ENCODE measurements at places on chromosomes 11 and 22.

DNA sequence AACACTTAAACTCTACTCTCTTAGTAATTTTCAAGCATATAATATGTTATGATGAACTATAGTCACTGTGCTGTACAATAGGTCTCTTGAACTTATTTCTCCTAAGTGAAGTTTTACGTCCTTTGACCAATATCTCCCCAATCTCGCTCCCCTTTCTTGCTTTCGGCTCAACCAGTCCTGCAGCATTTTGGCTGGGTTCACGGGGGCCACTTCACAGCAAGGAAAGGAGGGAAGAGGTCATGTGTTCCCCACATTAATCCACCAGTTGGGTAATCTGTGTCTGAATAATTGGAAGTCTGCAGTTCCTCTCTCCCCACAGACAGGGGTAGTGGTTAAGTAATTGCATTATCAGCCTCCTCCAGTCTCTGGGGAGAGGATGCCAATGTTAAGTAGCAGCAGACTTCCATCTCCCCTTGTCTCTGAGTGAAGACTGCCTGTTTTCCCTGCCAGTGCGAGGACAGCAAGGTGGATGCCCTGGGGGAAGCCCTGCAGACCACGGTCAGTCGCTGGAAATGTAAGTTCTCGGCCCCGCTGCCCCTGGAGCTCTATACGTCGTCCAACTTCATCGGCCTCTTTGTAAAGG lies 59.2 kb upstream of the CRTAM start:
- no peak for DNase-seq

DNA sequence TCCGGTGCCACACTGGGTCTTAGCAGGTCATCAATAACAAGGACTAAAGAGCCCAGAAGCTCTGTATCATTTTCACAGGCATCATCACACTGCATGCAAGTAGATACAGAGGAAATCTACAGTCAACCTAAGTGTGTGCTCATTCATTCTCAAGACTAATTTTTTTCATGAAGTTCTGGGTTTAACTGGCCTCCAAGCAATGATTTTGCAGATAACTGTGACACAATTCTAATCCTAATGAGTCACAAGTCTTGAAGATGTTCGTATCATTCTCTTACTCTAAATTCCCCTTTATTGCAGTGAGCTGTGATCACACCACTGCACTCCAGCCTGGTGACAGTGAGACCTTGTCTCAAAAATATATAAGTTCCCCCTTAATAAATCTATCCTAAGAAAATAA lies 2.5 kb downstream of the OR52W1 start:
- no peak for DNase-seq

DNA sequence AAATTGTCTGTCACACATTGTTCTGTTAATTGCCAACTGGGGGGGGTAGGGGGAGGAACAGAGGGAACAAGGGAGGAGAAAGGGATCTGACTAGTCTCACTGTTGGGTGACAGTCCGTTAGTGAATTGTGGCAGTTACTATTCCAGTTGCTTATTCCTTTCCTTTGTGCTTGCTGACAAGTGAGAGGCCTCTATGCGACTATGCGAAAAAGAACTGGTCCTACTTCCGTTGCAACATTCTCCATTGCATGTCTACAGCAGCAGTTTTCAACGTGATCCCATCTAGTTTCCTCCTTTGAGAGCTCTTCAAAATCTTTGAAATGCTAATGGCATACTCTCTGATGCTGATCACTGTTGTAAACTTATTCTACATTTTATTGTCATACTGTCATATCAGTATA lies 672.2 kb downstream of the LRRC4C start:
- no peak for DNase-seq

- DNase-seq, result no peak
These were observed 7.5 kb downstream of the DIXDC1 start for GRCh38 chr11:111944651-111945051.

DNA sequence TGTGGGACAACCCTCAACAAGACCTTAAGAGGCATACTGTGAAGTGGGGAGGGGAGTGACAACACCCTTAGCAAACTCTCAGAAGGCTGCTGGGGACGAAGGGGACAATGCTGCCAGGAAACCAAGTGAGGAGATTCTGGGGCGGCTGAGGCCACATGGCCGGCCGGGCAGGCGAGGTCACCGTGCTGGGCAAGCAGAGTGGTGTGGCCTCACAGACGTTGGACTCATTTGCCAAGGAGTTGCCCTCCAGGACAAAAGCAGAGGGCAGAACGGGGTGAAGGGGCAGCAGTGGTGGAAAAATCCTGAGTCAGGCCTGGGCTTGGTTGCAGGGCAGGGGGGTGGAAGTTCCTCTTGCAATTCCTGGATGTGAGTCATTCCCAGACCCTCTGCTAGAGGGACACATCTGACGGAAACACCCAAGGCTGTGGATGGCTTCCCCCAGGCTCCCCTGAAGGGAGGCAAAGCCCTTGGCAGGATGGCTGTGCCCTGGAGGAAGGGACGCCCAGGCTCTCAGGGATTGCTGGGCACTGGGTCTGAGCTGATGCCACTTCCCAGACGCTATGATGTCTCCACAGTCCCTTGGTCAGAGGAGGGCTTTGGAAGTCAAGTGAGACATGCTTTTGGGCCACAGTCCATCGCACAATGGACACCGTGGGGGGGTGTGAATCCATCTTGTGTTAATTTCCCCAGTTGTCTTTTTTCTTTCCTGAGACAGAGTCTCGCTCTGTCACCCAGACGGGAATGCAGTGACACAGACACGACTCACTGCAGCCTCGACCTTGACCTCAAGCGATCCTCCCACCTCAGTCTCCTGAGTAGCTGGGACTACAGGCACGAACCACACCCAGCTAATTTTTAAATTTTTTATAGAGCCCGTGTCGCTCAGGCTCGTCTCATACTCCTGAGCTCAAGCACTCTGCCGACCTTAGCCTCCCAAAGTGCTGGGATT lies 16.2 kb upstream of the SHANK3 start:
- no peak for DNase-seq

- DNase-seq, result no peak
These were observed at the start of gene BACE1-AS for GRCh38 chr11:117290809-117291396. BACE1-AS (plus strand) TSS chr11:117291346.

DNA sequence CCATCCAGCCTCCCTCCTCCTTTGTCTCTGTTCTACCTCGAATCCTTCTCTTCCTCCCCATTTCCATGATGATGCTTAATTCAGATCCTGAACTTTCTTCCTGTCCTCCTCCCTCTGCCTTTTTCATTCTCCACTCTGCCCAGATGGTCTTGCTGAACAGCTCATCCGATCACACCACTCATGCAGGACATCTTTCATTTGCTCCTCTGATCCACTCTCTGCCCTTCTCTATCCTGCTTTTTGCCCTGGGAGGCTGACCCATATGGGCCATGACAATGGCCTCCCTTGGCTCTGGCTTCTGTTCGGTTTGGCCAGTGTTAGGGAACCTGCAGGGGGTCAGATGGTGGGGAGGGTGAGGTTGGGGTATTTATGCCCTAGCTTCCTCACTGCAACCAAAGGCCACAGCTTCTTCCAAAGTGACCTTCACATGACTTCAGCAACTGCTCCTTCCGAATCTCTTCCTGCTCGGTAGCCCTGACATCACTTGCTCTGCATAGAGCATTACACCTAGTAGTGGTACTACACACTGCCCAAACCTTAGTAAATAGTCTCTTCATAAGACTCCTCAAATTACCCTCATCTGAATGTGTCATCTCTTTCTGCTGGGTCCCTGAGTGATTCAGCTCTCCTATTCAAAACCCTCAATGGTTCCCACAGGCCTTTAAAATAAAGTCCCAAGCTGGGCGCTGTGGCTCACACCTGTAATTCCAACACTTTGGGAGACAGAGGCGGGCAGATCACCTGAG lies 32.7 kb upstream of the MICAL2 start:
- DNase-seq, result no peak

GRCh38 chr11:128171506-128171905 lies 415.9 kb downstream of the ETS1 start:
- DNase-seq, result no peak

DNA sequence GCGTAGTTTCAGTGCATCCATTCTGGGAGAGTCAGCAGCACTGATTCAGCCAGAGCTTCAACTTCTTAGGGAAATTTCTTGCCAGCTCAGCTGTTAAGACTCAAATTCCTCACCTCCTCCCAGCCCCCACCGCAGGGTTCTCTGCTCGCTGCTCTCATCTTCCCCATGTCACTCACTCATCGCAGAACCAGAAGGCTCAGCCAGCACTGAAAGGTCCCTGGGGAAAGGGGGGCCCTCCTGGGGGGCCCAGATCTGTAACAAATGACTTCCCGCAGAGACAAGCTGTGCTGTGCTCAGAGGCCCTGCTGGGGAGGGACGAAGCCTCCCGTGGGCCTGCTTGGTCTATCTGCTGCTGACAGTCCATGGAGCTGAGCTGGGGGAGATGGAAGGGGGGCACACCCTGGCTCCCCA lies 220.6 kb downstream of the NTM start:
- no peak for DNase-seq

GRCh38 chr22:38051261-38051660 lies 5.9 kb upstream of the PICK1 start:
- DNase-seq, result no peak

DNA sequence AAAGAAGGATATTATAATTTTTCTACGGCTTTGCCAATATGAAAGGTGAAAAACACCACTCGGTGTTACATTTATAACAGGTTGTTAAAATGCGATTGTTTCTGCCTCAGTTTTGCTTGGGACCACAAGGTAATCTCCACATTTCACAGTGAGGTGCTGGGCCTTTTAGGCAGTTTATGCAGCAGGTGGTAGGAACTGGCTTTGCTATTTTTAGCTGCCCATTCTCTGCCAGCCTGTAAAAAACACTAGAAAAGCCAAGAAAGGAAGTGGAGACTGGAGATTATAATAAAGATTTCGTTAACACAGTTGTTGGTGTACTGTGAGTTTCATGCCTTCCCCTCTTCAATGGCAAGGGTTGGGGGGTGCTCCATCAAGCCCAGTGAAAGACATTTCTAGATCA lies 8.0 kb upstream of the MRPL16 start:
- DNase-seq, result no peak

- no peak for DNase-seq
These were observed 906.7 kb upstream of the CHORDC1 start for GRCh38 chr11:91129596-91129995.

- DNase-seq, result no peak
These were observed 7.9 kb upstream of the CYTH4 start for GRCh38 chr22:37274380-37274862.

DNA sequence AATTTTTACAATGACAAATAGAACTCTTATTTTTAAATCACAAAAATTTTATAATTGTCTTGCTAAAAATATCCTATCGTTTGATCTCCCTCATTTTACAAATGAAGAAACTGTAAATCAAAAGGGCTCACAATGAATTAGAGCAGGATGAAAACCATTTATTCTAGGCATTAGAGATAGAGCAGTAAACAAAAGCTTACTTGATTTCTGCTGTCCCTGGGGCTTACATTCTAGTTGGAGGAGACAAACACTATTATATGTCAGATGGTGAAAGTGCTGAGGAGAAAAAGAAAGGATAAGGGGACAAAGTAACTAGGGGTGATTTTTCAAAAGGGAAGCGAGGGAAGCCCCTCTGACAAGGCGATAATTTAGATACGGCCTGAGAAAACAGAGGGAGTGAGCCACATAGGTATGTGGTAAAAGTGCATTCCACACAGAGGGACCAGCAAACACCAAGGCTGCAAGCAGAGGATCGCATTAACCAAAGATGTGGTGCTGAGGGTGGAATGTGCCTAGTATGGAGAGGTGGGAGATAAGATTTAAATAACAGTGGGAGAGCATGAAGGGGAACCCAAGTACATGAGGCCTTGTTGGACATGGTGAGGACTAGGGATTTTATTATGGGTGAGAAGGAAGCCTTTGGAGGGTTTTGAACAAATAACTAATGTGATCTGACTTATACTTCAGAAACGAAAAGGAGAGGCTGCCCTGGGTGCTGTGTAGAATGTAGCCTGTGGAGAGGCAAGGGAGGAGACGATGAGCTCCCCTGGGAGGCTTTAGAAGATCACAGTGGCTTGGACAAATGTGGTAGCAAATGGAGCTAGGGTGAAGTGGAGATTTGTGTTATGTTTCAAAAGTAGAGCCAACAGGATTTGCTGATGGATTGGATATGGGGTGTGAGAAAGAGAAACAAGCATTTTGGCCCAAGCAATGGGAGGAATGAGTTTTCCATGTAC lies 62.1 kb downstream of the PDHX start:
- DNase-seq, result no peak

DNA sequence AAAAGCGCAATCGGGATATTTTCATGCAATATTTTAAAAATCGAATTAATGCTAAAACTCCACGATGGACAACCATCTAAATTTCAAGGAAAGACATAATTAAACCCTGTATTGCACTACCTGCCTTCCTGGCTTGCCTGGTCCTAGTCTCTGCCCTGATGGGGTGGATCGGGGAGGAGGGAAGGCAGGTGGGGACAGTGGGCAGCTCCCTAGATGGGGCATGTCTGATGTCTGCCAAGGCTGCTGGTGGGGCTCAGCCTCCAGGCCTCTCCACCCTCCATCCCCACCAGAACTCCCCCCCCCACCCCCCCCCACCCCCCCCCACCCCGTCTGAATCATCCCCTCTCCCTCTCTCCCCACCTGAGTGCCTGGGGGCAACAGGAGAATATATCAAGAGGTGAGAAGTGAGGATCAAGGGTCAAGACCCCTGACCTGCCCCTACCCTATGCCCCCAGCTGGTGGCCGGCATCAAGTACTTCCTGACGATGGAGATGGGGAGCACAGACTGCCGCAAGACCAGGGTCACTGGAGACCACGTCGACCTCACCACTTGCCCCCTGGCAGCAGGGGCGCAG lies 650 bp downstream of the CST6 start:
- no peak for DNase-seq

DNA sequence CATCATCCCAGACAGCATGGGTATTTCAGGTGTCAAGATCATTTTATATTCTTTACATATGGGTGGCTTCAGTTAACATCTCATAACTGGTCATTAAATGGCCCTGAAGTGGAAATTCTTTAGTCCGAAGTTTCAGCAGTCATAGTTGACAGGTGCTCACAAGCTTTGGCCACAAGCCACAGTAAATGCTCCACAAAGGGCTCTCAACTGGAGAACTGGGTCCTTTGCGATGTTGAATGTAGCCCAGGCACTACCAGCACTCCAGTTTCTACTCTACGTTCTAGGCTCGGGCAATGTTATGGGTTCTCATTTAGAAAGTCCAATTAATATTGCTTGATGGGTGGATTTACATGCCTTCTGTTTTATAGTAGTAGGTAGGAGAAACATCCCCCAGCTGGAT lies 206.3 kb downstream of the CWF19L2 start:
- DNase-seq, result no peak

Measured in activated CD8-positive, alpha-beta memory T cell treated with anti-CD3 and anti-CD28 coated beads for 1 hour (primary cell).